ENCODE measurements at places on chromosomes 1 and 21.
A peak's percentile ranks its signal among the peaks of the same experiment; 100 is the strongest.

GRCh38 chr1:44842486-44842861 is 579 bp downstream of the PTCH2 start:
- DNase-seq = no peak

GRCh38 chr1:78355656-78356055 is 135.1 kb upstream of the PTGFR start:
- no peak for DNase-seq

DNA sequence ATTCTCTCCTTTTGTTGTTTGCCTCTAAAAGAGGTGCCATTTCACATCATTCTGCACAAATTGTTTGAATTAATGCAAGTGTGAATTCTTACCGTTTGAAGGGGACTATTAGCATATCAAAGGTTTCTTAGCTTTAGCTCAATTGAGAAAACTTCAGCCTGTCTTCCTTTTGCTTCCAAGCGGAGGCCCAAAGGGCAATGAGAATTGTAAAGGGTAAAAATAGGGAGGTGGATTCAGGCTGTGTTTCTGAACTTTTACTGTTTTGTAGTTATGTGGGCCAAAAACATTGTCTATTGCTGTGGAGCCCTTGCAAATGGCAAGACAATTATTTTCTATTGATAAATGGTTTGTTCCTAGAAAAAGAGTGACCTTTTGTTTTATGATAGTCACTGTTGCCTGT is 3.6 kb downstream of the ADGRL2 start:
- DNase-seq = no peak

GRCh38 chr1:93079685-93080141 is 630 bp downstream of the MTF2 start:
- peak; percentile 16 for DNase-seq

DNA sequence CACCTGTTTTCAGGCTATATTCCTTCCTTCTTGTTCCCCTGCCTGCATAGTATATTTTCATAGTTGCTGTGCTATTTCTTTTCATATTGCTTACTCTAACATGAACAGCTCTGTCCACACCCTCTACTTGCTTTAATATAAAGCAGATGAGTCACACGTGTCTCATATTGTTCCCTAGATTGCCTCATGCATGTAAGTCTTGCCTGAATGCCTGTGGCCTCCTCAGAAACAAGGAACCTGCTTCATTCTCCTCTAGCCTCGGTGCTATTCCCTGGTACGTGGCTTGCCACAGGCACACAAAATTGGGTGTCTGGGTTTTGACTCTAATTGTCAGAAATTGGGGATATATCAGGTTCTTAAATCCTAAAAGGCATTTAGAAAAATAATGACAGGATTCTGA is 16.5 kb upstream of the PKP1 start:
- no peak for DNase-seq

DNA sequence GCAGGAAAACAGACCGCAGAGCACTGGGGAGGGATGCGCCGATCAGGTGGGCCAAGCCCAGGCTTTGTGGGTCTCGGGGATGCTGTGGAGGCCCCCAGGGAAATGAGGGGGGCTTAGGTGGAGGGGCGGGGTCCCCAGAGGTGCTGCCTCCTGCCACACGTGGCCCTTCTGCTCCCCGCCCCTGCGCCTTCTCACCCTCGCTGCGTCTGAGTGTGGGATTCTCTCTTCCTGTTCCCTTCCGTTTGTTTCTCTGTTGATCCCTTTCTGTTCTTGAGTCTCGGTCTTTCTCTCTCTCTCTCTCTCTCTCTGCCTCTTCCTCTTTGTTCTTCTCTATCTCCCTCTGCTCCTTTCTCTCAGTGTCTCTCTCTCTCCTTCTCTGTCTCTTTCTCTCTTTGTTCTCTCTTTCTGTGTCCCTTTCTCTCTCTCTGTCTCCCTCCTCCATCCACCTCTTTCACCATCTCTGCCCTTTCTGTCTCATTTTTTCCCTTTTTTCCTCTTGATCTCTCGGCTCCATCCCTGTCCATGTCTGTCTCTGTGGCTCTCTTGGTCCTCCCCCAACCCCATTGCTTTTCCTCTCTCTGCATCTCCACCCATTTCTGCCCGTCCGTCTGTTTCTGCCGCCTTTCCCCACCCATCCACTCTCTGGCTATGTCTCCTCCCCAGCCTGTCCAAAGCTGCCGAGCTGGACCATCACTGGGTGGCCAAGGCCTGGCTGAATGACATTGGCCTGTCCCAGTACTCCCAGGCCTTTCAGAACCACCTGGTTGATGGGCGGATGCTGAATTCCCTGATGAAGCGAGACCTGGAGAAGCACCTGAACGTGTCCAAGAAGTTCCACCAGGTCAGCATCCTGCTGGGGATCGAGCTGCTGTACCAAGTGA is 52.4 kb upstream of the TMEM51 start:
- DNase-seq = no peak

GRCh38 chr1:226948051-226948450 is 8.0 kb downstream of the COQ8A start:
- DNase-seq = no peak

GRCh38 chr1:85799737-85800136 is 91.5 kb upstream of the ZNHIT6 start:
- no peak for DNase-seq

GRCh38 chr1:221748981-221749380 is 7.1 kb upstream of the DUSP10 start:
- DNase-seq = no peak

GRCh38 chr1:200925831-200926230 is 31.1 kb downstream of the INAVA start:
- no peak for DNase-seq

GRCh38 chr1:235917267-235917811 is 50.6 kb upstream of the LYST start:
- no peak for DNase-seq

- DNase-seq = no peak
Observed at GRCh38 chr1:234540404-234540762, 61.4 kb upstream of the TARBP1 start.

- DNase-seq = no peak
Observed at GRCh38 chr1:239426821-239427475, 40.6 kb downstream of the CHRM3 start.
